ENCODE measurements at places on chromosomes 16 and 17.

DNA sequence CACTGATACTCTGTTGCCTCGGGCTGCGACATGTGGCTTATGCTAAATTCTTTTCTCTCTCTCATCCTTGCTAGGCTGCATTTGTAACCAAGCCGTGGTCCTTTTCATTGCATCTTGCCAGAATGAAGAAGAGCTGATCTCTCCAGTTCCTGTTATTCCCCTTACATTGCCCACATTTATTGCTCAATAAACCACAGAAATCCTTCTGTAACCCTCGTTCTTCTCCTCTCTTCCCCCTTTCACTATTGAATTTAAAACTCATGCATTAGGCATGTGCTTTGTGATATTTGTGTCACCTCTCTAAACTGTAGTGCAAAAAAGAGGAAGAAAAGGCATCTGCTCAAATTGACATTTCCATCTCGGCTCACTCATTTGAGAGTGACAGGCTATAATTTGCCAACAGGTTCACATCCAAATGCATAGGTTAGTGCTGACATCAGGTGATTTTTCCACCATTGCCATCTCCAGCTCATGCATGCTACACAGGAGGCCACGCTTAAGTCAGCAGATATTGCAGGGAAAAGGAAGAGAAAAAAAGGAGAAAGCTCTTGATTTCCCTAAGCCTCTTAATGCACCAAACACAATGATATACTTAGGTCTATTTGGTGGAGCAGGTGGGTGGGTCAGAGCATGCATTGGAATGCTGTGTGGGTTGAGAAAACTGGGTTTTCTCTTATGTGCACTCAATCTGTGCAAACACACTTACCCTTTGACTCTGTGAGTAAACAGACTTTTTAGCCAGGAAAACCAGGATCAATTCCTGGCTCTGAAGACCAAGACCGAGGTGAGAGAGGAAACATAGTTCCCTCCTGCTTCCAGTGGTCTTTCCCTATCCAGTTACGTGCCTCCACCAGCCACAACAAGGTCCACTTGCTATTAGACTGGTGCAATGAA lies 642.7 kb downstream of the HS3ST4 start:
- no peak for DNase-seq

DNA sequence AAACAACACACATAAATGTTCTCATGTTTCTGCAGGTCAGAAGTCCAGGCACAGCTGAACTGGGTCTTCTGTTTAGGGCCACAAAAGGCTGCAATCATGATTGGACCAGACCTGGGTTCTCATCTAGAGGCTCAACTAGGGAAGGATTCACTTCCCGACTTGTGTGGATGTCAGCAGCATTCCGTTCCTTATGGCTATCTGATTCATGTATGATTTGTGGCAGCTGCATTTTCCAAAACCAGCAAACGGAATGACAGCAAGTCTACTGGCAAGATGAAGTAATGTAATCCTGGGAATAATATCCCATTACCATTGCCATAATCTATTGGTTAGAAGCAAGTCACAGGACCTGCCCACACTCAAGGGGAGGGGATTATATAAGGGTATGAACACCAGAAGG lies 22.1 kb downstream of the CEP112 start:
- no peak for DNase-seq

DNA sequence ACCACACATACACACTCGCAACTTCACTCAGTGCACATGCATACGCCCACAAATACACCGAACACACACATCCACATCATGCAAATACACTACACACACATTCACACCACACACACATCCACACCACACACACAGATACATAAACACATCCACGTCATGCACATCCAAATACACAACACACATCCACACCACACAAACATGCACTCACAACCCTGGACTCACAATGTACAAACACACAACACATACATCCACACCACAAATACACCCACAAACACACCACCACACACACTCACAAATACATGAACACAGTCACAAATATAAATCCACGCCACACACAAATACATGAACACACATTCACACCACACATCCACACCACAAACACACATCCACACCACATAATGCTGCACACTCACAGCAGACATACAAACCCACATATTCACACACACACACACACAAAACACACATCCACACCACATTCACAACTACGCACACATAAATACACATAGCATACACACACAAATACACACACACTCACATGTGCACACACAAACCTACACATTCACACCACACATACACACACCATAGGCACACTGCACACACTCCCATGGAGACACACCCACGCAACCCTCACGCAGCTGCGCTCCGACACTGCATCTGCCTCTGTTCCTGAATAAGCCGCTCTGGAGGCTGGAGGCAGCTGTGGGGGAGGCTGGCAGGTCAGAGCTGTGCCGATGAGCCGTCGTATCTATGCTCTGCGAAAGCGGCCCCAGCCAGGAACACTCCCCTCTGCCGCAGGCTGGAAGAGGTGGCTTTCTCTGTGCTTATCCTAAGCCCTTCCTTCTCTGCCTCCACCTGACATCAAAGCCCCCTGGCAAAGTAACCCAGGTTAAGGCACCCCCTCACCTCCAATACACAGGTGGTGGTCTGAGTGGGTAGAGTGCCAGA lies 141.8 kb downstream of the GRIN2A start:
- DNase-seq = no peak

DNA sequence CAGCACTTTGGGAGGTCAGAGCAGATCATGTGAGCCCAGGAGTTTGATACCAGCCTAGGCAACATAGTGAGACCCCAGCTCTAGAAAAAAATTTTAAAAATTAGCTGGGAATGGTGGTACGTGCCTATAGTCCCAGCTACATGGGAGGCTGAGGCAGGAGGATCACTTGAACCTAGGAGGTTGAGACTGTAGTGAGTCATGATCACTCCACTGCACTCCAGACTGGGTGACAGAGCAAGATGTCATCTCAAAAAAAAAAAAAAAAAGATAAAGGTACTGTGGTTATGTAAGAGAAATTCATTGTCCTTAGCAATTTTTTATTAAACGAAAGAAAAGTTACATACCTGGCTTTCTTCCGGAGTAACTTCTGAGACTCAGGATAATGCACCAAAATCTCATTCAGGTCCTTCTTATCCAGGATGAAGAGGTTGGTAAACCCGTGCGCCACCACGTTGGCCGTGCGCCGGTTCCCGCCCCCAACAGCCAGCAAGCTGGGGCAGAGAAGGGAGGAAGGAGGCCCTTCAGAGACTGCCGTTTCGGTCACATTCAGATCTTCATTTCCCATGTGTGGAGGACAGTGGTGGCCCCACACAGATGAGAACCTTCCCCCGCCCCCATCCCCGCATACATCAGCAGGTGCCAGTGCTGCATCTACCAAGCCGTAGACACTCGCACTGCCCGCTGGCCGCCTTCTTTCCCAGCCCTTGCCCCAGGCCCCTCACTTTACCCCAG lies 73.7 kb downstream of the CNGB1 start:
- DNase-seq = no peak

GRCh38 chr17:17511293-17511741 lies 15.1 kb upstream of the RASD1 start:
- no peak for DNase-seq
